Stimulated activated CD4-positive, alpha-beta T cell treated with anti-CD3 and anti-CD28 coated beads, Interleukin-15, amount 100 ng/mL, for 1 hour (primary cell): ENCODE measurements at places on chromosomes 4 and X.

DNA sequence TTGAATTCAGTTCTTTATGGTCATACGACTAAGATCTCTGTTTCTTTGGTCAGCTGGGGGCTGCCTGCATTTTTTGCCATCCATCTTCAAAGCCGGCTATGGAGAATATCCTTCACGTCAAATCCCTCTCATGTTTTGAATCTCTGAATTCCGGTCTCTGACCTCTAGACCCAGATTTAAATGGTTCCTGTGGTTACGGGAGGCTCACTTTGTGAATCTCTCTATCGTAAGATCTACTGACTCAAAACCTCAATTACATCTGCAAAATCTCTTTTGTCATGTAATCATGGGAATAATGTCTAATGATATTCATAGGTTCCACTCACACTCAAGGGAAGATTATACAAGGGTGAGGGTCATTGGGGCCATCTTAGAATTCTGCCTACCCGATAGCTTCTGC, 5.7 kb upstream of the MPC1L start:
- no peak for DNase-seq

DNA sequence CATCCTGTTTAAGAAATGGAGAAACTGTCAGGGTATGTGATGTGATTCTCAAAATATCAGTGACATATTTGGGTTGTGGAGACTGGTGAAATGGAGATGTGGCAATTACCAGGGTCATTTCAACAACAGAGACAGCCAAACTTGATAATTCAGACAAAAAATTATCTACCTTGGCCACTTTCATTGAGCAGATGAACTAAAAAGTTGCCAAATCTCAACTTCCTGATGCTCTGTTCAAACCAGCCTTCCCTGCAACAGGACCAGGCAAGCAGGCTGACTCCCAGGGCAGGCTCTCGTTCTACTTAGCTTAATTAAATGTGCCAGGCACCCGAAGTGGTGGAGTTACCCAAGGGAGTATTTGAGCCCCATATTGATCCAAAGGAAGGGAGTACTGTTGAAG, 199.6 kb downstream of the AFF2 start:
- DNase-seq, result no peak

DNA sequence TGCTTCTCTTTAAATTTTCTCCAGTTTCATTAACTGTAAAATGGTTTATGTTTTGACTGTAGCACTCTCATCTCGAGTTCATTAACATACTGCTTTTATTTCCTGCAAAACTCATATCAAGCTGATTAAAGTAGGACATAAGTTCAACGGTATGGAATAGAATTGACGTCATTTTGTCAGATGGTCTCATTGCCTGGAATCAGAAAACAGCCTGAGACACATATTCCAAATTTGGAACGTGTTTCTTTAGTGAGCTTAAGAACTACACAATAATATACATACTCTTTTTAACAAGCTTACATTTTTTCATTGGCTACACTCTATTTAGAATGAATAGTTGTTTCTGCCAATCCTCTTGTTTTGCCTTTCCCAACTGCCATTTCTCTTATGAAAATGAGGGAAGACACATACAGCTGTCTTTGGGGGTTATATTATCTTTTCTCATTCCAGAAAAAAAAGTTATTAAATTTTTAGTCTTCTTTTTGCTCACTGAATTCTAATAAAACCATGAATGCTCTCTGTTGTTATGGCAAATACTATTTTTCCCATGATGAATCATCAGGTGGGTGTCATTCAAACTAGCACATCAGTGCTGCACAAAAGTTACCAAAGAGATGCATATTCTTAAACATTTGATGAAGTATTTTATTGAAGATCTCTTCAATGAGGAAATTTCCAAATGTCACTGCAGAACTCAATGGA, 162.8 kb downstream of the GABRB1 start:
- no peak for DNase-seq

GRCh38 chrX:13283950-13284546, 35.8 kb downstream of the ATXN3L start:
- DNase-seq, result no peak

DNA sequence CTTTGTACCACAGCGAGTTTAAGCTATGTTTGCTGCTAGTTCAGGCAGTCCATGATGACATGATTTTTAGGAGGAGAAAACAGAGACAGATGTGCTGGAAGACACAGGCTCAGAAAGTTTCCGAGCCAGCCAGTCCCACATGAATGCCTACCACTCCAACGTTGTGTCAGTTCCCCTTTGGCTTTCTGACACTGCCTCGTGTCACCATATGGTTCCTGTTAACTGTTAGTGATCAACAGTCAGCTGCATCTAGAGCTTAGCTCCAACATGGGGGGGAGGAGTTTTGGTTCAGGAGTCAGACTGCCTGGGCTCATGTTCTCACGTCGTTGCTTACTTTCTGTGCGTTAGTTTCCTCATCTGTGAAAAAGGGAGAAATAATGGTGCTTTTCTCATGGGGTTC, 343.7 kb downstream of the MID1IP1 start:
- DNase-seq, result no peak

DNA sequence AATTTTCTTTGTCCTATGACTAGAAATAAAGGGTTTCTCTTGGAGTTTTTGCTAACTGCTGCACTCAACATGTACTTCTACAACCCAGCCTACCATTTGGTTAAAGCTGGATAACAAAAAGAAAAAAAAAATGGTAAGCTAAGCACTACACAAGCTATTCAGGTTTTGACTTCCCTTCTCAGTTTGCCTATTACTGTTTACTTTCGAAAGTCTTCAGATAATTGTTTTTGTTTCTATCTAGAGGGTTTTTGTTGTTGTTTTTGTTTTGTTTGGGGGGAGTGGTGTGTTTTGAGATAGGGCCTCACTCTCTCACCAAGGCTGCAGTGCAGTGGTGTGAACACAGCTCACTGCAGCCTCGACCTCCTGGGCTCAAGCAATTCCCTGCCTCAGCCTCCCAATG, 46.6 kb downstream of the CLOCK start:
- DNase-seq, result no peak

DNA sequence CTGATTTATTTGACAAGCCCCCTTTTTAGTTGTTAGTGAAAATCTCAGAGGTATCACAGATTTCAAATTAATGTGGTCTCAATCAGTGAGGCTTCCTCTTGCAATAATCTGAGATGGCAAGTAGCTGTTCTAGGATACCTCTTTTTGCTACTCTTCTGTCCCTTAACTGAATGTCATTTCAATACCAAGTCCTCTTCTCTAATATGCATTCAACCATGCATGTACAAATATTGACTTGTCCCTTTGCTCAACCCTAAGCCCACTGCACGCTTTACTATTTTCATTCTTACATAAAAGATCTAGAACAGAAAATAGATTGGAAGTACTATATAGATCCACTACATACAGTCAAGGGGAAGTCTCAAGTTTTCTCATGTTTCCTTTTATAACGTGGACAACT, 164.2 kb downstream of the CBR4 start:
- no peak for DNase-seq

- DNase-seq, result no peak
Observed at GRCh38 chrX:19899217-19899788, 11.9 kb upstream of the SH3KBP1 start.

- DNase-seq, result no peak
Observed at GRCh38 chr4:68346461-68346860, 3.4 kb downstream of the YTHDC1 start.

- DNase-seq, result no peak
Observed at GRCh38 chr4:119540249-119540648, 88.4 kb downstream of the PDE5A start.

DNA sequence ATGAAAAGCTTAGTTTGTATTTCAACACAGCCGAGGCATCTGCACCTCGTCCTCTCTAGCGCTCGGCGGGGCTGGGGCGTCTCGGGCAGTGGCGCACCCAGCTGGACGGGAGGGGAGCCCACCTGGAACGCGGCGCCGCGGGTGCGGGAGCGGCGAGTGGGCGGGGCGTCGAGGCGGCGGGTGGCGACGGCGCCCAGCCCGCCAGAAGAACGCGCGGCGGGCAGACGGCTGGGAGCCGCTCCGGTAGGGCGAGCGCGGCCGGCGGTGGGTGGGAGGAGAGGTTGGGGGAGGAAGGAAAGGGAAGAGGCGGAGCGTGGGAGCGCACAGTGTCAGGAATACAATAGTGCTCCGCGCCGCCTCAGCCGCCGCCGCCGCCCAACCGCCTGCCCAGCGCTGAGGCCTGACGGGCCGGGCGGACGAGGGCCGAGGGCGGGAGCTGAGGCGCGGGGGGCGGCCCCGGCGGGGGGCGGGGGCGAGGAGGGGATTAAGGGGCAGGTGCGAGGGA, at the start of gene JADE3:
Gene JADE3 (plus strand): TSS at position 324 of the 505 bp plus-strand sequence. CDS start 72,474 bp downstream, outside the sequence.
- peak; percentile 8 for DNase-seq

DNA sequence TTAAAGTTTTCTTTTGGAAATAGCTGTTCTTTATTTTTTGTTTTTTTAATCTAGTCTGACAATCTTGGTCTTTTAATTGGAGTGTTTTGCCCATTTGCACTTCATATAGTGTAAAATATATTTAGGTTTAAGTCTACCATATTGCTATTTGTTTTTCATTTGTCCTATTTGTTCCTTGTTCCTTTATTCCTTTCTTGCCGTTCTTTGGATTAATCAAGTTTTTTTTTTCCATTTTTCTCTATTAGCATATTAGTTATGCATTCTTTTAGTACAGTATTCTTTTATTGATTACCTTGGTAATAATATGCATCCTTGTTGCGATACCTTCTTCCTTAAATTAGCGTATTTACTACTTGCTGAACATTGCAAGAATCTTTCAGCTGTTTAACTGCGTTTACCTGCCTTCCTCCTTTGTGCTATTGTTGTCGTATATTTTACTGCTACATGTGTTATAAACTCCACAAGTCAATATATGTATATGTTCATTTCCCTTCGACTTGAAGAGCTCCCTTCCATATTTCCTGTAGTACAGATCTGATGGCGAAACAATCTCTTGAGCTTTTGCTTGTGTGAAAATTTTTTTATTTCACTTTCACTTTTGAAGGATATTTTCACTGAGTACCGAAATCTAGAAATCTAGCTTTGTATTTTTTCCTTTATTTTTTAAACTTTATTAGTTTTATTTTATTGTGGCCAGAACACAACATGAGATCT, 23.9 kb upstream of the RNF212 start:
- no peak for DNase-seq

DNA sequence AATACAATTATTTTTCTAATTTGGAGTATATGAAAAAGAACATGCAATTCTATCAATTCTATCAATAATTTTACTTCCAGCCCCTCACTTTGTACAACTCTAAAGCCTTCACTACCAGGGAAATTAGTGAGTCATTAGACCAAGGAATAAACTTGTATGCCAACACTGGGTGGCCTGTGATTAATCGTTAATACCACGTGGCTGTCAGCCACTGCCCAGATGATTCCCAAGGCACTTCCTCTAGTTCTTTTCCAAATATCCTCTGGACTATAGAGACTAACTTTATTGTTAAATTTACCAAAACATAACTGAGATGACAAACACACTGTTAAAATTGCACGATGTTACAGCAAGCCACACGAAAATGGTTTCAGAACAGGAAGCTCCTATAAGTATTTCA, 45.7 kb downstream of the MID1 start:
- DNase-seq, result no peak

GRCh38 chr4:17561195-17561909, 15.6 kb upstream of the LAP3 start:
- no peak for DNase-seq

DNA sequence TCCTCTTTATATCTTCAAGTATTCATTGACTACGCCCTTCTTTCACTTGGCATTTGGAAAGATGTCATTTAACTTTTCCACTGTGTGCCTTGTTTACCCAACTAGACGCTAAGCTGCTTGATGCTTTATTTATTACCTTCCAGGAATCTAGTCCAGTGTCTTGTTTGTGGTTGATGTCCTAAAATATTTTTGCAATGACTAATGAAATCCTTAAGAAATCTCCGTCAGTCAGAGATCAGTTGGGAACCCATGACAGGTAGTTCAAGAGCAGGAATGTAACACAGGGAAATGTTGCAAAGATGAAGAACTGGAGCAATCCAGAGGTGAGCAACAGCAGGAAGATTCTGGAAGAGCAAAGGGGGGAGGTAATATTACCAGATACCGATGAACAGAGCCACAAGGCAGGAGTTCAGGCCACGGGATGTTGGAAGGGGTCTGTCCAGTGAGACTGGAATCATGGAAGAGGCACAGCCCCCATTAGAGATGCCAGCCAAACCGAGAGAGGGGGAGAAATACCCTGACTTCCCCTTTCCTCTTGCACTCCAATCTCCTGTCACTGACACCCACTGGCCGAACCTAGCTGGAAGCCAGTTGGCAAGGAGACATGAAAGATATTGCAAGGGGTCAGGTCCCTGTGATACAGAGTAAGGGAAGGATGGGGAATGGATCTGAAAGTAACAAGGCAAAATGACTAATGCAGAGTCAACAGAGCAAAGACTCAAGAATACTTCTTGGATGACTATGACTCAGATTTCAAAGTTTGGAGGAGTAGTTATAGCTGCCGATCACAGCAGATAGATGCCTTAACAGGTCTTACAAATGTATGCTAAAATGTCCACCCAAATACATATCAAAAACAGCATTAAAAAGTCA, 62.7 kb upstream of the PHKA2 start:
- DNase-seq, result no peak

DNA sequence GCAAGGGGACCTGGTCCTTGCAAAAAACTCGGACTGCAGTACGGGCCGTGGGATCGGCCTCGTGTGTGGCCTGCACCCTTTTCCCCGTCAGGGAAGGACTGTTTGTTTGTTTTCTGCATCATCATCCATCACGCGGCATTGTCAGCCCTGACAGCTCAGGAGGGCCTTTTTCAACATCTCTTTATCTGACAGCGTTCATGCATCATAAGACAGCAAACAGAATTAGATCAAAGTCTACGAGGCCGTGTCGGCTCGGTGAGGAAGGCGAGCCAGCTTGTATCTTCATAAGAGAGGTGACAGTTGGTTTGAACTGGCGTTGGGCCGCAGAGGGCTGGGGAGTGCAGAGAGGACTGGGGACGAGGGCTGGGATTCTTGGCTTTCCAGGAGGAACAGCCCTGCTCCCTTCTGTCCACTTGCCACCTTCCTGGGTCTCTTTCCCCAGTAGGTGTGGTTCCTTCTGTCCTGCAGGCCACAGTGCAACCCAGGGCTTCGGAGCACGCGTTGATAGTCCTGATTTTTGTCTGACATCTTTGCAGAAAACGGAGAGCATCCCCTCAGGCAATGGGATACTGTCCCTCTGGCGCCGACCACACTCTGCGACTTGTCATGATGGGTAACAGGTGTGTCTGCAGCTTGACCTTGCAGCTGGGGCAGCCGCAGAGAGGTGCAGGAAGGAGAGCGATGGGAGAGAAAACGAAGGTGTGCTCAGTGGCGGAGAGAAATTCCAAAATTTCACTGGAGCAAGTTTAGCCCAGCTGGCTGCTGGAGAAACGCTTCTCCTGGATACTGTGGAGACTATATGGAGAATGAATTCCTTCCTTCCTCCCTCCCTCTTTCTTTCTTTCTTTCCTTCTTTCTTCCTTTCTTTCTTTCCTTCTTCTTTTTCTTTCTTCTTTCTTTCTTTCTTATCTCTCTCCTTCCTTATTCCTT, 104.0 kb upstream of the SHOX start:
- no peak for DNase-seq

DNA sequence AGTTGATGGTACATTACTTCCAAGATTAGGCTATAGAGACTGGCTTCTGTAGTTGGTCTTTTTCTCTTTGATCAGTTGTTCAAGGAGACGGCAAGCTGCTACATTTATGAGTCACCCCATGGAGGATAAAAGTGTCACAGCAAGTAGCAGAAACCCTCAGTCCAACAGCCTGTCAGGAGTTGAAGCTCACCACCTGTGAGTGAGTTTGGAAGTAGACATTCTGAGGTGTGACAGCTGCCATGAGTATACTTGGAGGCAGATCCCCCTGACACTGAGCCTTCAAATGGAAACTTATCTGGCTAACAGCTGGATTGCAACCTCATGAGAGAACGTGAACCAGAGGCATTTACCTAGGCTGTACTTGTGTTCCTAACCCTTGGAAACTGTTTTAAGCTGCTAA, 68.0 kb downstream of the CCNG2 start:
- no peak for DNase-seq
